Right ventricle myocardium inferior (tissue), 1 donor: ENCODE measurements at places on chromosomes 13 and 19.
A peak's percentile ranks its signal among the peaks of the same experiment; 100 is the strongest.

DNA sequence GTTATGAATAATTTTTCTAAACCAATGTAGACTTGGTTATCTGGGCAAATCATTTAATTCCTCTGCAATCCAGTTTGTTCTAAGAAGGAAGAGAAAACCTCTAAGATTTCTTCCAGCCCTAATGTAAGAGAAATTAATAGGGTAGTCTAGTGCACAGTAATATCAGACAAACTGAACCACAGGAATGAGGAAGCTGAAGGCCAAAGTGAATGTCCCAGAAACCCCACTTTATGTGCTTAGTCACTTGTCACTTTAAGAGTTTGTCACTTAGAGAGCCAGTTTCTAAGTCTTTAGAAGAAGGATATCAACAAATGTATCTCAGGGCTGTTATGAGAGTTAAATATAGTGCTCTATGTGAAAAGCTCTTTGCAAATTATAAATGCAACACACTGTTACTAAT is 750.6 kb downstream of the DIAPH3 start:
- DNase-seq = no peak

- DNase-seq = no peak
Measured at GRCh38 chr19:11092181-11092538, 2.9 kb downstream of the LDLR start.

GRCh38 chr19:45889210-45889885 is 3.4 kb upstream of the IRF2BP1 start:
- no peak for DNase-seq

DNA sequence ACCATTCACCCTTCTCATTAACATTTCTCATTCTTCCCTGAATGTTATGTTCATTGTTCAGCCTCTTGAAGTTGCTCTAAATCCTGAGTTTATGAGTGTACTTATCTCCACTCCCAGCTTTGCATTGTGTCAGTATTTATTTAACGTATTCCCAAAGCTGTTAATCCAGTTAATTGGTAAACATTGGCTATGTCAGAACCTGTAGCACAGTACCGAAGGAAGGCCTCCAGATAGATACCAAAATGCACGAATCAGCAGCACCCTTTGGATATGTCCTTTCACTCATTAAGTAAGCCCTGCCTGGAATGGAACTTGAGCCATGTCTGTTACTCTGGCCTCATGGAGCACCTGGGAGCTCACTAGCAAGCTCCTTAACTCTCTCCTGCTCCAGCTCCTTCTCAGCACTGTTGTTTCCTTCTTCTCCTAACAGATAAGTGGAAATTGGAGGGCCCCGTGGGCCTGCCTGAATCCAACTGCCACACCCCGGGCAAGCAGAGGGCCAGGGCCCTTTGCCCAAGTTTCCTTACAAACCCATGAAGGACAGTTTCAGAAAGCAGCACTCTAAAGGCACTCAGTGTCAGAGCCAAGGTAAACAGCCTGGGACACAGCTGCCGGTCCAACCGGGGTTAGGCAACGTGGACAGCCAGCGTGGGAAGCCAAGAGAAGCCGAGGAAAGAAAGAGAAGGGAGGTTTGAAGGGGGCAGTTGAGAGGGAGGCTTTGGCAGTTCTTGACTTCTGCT is 155.0 kb upstream of the SERP2 start:
- peak; percentile 82 for DNase-seq

- no peak for DNase-seq
Measured at GRCh38 chr19:16309643-16310042, 15.0 kb upstream of the KLF2 start.

DNA sequence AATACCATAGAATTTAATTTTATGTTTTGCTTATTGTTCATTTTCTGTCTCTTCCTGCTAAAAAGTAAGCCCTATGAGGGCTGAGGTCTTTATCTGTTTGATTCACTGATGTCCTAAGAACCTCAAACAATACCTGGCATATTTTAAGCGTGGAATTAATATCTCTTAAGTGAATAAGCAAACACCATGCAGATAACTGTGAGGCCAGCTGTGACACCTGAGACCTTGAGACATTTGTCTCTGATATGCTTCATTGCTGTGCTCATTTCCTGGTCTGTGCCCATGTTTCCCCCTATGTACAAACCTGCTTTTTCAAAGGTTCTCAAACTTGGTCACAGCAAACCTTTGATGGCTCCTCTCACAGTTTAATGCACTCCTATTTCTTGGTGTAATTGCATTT is 254.6 kb downstream of the COG6 start:
- DNase-seq = no peak

DNA sequence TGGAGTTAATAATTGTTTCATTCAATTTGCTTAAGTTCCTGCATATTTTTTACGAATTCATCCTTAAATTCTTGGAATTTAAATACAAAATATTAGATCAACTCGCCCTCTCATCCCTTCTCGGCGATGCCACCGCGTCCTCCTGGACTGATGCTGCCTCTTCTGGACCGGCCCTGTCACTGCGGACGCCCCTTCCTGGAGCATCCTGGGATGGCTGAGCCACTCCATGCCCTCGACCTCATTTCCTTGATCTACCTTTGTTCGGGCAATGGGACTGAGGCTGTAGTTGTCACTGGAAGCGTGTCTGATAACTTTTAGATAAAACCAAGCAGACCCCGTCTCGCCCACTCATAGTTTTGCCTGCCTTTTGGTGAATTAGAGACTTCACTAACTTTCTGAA is 283.7 kb downstream of the TEX29 start:
- no peak for DNase-seq

DNA sequence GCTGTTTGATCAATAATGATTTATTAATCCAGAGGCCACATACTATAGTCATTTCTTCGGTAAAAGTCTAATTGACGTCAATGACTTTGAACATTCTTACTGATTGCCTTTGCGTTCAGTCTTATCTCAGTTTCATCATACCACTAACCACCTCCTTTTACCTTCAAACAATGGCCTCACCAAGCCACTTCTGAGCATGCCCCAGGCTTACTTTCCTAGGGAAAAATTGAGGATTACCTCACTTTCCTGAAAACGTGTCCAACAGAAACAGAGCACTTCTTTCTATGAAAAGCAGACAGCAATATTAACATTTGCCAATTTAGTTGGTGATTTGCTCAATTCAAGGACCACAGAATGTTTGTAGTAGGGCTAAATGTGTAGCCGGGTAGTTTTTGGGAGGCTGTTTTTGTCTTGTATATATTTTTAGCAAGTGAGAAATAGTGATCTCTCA is 157.6 kb downstream of the KLF5 start:
- DNase-seq = no peak

DNA sequence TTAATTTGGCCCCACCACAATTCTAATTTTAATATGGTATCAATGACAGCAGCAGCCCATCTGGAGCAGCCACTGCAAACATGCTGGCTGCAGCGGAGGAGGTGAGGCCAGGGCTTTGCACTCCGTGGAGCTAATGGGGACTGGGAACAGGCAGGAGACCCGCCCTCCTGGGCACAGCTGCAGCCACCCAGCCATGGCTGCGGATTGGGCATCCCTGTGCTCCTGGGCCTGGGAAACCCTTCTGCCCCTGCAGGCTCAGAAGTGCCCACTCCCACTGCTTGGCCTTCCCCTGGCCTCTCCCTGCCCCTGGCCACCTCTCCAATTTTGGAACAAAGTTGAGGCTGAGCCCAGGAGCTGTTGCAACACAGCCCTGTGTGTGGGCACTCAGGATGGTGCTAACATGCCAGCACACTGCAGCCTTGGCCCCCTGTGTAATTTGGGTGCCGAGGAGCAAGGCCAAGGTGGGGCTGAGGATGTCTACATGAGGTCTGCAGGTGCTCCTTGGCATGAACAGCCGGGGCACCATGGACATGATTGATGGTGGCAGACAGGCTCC is 123.6 kb downstream of the PCDH9 start:
- DNase-seq = no peak

- peak; percentile 64 for DNase-seq
Measured at GRCh38 chr19:2425622-2426581, 1.5 kb downstream of the TIMM13 start.

DNA sequence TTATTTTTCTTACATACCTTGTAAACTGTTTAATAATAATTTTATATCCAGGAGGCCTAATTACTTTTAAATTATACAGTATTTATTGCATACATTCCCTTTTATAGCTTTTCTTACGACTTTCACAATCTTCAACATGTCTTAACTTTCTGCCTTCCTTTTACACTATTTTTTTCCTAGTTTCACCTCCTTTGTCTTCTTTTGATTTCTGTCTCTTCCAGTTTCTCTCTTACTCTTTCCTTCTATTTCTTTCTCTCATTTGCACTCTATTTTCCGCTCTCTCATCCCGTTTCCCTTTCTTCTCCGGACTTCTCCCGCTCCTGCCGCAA is 11.5 kb downstream of the ZNF552 start:
- DNase-seq = no peak

GRCh38 chr13:32624441-32624840 is 38.2 kb downstream of the PDS5B start:
- no peak for DNase-seq

GRCh38 chr19:41801792-41802211 is 5.4 kb downstream of the CEACAM3 start:
- no peak for DNase-seq

GRCh38 chr13:84896128-84896527 is 903.1 kb downstream of the SLITRK6 start:
- DNase-seq = no peak

GRCh38 chr19:40614622-40615411 is 13.6 kb downstream of the LTBP4 start:
- peak; percentile 86 for DNase-seq

DNA sequence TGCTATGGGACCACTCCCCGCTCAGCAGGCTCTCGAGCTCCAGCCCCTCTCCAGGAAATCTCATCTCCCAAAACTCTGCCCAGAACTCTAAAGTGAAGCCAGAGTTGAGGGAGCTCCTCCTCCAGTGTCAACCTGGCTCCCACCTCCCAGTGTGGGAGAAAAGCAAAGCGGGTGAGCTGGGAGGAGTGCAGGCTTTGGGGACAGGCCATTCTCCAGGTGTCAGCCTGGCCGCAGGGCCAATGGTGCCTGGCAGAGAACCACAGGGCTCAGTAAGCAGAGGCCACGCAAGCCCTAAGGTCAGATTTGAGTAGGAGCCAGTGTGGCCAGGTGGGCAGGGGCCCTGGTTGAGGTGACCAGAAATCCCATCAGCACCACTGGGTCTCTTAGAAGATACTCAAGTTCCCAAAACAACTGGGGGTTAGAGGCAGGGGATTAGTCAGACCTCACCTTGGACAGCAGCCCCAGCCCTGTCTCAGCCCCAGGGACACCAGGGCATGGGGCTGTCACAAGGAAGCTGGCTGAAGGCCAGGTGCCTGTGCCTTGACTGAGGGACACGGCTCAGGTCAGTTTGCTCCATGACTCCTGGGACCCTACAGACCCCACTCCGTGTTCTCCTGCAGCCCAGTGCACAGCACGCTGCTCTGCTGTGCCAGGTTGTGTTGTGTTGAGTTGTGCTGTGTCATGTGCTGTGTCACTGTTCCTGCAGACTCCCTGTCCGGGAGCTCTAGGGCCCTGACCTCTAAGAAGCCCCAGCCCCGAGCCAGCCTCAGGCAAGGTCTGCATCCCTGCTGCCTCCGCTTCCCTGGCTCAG is 2.8 kb upstream of the ZNF181 start:
- DNase-seq = no peak

GRCh38 chr13:114035583-114036531 is 62.0 kb upstream of the C13orf46 start:
- DNase-seq = peak; percentile 40

GRCh38 chr13:40756042-40756441 is 14.9 kb downstream of the MRPS31 start:
- no peak for DNase-seq

GRCh38 chr13:75025956-75026355 is 456.0 kb downstream of the TBC1D4 start:
- DNase-seq = no peak

- DNase-seq = peak; percentile 64
Measured at GRCh38 chr19:2607712-2608601, 94.5 kb downstream of the GNG7 start.

- DNase-seq = no peak
Measured at GRCh38 chr13:91326146-91326545, 21.3 kb upstream of the MIR17HG start.

DNA sequence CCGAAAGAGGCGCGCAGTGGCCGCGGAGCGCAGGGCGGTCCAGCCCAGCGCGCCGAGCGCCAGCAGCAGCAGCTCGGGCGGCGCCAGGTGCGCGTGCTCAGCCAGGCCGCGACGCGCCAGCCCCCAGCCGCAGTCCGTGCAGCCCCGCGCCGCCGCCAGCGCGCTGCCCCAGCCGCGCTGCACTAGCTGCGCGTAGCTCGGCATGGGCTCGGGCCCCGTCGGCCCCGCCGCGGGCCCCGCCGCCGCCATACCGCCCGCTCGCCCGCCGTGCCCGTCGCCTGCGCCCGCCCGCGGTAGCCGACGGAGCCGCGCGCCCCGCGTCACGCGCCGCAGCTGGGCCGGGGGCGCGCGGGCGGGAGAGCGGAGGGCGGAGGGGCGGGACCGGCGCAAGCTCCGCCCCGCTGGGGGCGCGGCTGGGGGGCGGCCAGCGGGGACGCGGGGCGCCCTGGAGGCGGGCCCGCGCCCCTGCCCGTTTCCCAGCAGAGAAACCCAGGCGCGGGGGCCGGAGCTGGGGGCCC is at the start of gene CERS1:
Gene CERS1, minus strand, starts transcription at position 335 of the 518 bp plus-strand sequence. Its CDS starts 86 bp downstream, at position 249.
- no peak for DNase-seq

DNA sequence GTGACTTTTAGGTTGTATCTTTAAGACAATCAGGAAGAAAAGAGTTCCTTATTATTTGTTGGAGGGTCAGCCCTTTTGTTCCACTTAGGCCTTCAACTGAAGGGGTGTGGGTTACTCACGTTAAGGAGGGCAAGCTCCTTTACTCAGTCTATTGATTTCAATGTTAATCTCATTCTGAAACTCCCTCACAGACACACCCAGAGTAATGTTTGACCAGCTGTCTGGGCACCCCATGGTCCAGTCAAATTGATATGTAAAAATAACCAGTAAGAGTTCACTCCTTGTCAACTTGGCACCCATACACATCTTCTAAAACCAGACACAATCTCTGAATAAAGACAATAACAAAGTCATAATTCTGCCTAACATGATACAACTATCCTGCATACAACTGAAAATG is 292.9 kb downstream of the KLF5 start:
- DNase-seq = no peak

- no peak for DNase-seq
Measured at GRCh38 chr13:73547239-73547638, 488.4 kb downstream of the KLF5 start.

GRCh38 chr19:10517760-10518443 is 655 bp upstream of the S1PR5 start:
- no peak for DNase-seq

- peak; percentile 32 for DNase-seq
Measured at GRCh38 chr19:7905859-7906258, 2.2 kb downstream of the MAP2K7 start.

GRCh38 chr19:42169486-42170413 is 37.5 kb upstream of the POU2F2 start:
- DNase-seq = no peak
